ENCODE measurements at places on chromosomes 6 and 20. TPM values are rescaled to one million over a fixed set of nuclear protein-coding genes. Genes with fewer than 3 reads are reported as not detected.

- DNase-seq: no peak
Observed at GRCh38 chr6:103720393-103720792, 1139.3 kb downstream of the HACE1 start.

The KHDC1 gene
- total RNA-seq: 8.5 TPM

The CPNE5 gene
- total RNA-seq: 4.0 TPM

GRCh38 chr6:11525468-11526155, 11.9 kb upstream of the TMEM170B start:
- no peak for DNase-seq

DNA sequence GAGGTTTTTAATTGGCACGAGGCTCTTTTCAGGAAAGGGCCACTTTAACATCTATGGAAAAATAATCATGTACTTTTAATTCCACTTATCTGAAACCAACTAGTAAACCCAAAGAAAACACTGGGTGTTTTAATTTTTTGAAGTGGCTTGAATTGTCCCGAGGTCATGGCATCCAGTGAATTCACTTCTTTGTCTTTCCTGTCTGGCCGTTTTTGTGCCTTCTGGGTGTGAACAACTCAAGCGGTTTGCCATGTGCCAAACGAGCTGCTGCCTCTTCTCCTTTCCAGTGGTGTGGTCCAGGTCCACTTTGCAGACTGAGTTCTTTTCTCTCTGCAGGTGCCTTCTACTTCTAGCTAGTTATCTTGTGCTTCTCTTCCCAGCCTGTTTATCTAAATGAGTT, 117.5 kb downstream of the PLCB4 start:
- DNase-seq: no peak

GRCh38 chr6:145924600-145924999, 39.6 kb downstream of the SHPRH start:
- no peak for DNase-seq

- no peak for DNase-seq
Observed at GRCh38 chr6:33894438-33894837, 90.6 kb upstream of the MLN start.

The PLN gene
- total RNA-seq: not detected

DNA sequence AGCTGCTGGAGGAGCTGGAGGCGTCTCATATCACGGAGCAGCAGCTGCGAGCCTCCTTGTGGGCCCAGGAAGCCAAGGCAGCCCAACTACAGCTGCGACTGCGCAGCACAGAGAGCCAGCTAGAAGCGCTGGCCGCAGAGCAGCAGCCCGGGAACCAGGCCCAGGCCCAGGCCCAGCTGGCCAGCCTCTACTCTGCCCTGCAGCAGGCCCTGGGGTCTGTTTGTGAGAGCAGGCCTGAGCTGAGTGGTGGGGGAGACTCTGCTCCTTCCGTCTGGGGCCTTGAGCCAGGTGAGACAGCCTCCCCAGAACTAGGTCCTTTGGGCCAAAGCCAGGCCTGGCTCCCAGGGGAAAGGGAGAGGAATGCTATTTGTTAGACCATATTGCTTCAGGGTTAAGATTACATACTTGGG, 31.7 kb downstream of the C20orf173 start:
- no peak for DNase-seq

DNA sequence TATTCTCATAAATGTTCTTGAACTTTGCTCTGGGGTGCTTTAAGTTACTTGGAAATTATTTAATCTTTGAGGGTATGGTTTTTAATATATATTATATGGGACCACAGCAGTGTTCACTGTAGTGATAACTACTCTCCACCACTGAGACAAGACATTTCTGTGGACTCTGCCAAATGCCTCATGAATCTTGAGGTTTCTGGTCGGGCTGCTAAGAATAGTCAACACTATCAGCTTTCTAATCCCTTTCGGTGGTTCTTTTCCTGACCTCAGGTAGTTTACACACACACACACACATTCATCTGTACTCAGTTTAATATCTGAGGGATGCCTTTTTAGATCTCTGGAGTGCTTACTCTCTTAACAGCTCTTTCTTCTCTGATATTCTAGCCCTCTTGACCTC, 500.7 kb downstream of the MAFB start:
- no peak for DNase-seq

DNA sequence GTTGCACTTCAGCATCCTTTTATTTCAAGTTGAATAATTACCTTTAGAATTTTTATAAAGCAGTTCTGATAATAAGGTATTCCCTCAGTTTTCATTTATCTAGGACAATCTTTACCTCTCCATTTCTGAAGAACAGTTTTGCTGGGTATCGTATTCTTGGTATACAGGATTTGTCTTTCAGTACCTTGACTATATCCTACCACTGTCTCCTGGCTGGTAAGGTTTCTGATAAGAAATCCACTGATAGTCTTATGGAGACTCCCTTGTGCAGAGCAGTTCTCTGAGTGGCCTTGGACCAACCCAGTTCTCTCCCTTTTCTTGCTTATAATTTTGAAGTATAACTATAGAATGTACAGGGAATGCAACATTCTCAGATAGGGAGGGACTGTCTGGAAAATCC, 51.3 kb upstream of the SAMD3 start:
- no peak for DNase-seq

The SAMD10 gene
- 21.0 TPM for total RNA-seq

DNA sequence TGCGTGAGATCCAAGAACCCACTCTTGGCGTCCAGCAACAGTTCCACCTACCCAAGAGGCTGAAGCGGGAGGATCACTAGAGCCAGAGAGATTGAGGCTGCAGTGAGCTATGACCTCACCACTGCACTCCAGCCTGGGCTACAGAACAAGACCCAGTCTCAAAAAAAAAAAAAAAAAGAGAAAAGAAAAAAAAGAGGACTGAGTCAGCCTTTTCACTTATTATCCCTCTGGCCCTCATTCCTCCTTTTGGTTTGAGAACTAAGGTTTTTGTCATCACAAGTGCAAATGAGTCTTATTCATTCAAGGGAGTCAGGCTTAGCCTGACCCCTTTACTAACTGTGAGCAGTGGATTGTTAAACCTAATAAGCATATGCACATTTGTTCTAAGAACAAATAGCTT, 37.9 kb upstream of the JARID2 start:
- DNase-seq: no peak

The RNF217 gene
- total RNA-seq: 1.1 TPM

The PRICKLE4 gene
- total RNA-seq: not detected

- DNase-seq: no peak
Observed at GRCh38 chr6:1250489-1251197, 61.3 kb upstream of the FOXQ1 start.
